ENCODE measurements at places on chromosomes 6 and 20.

- no peak for DNase-seq
Observed at GRCh38 chr6:161409353-161409752, 135.5 kb upstream of the AGPAT4 start.

- no peak for DNase-seq
Observed at GRCh38 chr6:142356884-142357225, 55.0 kb downstream of the ADGRG6 start.

DNA sequence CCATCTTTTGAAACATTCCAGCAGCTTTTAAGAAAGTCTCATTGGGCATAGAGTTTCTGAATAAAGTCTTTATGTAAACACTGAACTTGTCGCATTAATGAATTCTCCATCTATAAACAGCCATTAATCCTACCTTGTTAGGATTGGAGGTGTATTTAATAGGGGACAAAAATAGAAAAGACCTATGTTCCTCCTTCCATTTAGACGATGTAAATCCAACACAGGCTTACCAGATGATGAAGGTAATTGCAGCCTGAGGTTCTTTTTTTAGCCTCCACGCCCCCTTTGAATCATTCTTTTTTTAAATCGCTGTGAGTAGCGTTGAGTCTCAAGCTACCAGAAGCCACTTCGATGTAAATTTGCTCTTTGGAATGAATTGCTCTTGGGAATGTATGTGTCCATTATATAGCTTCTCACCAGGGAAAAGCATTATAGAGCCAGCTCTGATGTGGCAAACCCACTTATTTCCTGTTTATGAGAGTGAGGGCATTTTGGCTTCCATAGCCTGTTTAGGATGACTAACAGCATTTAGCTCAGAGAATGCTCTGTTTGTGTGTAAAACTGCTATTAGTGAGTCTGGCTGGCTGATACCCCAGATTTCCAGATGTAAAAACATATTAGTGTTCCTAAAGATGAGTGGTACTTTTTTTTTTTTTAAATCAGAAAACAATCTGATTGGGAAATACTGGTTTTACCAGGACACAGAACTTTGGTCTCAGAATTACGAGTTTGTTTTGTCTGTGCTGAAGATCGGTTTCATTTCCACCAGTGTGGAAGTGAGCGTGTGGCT is 74.9 kb upstream of the CLDN20 start:
- no peak for DNase-seq

GRCh38 chr20:32052778-32053362 is 828 bp downstream of the HCK start:
- DNase-seq, result peak; percentile 24

- DNase-seq, result no peak
Observed at GRCh38 chr6:161549977-161550655, 276.3 kb upstream of the AGPAT4 start.

DNA sequence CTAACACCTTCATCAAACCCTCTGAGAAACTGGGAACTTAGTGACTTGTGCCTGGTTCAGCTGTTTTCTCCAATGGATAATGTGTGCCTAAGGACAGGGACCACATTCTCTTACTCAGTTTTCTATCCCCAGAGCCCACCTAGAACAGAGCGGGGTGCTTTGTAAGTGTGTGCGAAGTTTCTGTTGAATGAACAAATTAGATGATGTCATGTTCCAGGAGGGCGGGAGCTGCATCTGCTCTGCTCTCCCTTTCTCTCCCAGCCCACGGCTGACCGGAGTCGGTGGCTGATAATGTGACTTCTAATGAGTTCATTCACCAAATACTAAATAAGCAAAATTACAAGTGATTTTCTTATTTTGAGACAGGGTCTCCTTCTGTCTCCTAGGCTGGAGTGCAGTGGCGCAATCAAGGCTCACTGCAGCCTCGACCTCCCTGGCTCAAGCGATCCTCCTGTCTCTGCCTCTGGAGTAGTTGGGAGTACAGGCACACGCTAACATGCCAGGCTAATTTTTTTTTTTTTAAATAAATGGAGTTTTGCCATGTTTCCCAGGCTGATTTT is 60.7 kb upstream of the FNDC1 start:
- no peak for DNase-seq

DNA sequence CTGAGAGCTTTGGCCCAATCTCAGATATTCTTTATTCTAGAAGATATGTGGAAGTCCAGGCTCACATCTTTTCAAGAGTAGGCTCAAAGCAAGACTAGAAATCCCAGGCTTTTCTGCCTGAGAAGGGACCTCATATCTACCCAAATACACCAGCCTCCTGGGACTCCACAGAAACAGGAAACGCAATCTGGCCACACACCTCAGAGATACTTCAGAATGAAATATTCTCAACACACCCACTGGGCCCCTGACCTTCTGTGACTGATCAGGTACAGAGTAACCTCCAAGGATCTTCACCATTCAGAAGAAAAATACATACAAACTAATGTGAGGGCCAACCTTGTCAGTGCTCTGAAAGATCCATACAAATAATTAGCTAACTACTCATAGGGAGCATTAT is 183.2 kb downstream of the HIVEP2 start:
- no peak for DNase-seq

DNA sequence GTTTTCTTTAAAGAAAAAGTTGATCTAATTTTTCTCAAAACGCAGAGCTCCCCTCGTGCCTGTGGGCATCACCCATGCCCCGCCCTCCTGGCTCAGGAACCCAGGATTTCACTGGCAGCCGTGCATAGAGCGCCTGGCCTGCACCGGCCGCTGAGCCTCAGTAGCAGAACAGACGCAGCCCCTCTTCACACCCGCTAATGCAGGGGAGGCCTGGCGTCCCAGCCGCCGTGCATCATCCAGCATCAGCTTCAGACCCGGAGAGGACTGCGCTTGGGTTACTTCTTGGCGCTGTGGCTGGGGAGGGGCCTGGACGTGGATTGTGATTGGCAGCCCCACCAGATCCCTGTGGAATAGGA is 18.1 kb downstream of the RBM38 start:
- DNase-seq, result no peak

DNA sequence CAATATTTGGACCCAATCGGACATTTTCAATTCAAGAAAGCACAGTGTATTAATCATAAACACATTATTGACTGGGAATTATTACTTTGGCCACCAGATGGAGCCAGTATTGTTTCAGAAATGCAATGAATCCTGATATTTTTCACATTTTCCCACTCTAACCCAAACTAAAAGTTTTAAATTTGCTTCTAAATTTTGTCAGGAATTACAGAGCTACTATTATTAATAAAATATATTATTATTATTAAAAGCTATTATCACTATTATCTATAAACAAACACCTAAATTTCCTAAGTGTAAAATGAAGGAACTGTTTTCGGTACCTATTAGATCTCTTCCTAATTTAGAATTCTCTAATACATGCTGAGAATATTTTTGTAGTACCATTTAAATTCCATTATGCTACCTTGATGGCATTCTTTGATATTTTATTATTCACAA is 245.3 kb downstream of the OGFRL1 start:
- DNase-seq, result no peak

DNA sequence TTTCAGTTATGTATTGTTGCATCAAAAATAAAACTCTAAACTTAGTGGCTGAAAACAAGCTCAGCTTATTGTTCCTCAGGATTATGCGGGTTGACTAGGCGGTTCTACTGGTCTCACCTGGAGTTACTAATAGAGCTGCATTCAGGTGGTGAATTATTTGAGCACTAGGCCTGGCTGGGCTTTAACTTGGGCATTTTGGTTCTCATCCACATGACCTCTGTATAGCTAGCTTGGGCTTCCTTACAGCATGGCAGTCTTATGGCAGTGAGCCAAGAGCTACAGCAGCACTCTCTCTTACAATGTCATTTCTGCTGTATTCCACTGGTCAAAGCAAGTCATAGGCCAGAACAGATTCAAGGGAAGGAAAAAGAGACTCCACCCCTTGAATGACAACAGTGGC is 1.6 kb downstream of the PGBD1 start:
- DNase-seq, result no peak
